ENCODE measurements at places on chromosomes 2 and 18. TPM values are rescaled to one million over a fixed set of nuclear protein-coding genes. Genes with fewer than 3 reads are reported as not detected.

Gene LDLRAD4
- 0.97 TPM for total RNA-seq

GRCh38 chr18:49645841-49646351 lies 84.0 kb downstream of the LIPG start:
- DNase-seq: peak; percentile 41

DNA sequence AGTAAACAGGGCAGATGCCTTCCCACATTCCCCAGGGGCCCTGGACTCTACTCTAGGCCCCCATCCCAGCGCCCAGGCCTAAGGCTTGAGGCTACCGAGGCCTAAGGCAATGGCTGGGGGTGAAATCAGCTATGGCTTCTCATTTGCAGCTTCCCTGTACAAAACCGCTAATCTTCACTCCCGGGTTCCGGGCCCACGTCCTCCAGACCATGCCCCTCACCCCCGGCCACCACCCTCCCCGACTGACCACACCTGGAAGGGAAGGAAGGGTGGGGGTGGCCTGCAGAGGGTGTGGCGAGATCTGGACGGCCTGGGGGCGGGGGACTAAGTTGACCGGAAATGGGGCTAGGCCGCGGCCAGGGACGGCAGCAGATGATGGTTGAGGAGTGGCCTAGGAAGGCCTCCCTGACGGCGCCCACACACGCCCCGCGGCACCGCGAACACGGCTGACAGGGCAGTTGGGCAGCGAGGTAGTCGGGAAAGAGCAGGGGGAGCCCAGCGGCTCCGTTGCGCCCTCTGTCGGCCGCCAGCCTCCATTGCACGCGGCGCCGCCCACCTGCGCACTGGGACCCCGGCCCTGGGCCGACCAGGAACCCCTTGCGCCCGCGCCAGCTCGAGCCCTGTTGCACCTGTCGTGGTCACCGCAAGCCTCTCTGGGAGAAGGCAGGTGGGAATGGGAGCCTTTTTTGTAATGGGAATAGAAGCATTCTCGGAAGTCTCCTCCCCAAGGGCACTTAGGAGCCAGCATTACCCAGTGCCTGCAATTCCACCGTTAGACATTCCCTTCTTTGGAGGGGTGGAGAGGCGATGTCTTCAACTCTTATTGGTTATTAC lies 117.1 kb upstream of the STPG4 start:
- peak; percentile 72 for DNase-seq

Gene FLACC1
- 0.64 TPM for total RNA-seq

Gene SCN7A
- total RNA-seq: 0.32 TPM

DNA sequence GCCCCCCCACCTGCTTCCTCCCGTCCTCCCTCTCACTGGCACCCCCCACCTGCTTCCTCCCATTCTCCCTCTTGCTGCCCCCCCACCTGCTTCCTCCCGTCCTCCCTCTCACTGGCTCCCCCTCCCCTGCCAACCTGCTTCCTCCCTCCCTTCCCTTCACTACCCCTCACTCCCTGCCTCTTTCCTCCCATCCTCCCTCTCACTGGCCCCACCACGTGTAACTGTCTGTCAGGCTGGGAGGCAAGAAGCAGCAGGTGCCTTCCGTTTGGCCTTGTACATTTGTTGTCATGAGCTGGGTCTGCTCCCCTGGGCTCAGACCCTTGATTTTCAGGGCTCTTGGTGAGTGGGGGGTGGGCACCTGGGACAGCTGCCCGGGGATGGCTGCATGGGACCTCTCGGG lies 19.1 kb downstream of the RTP5 start:
- DNase-seq: no peak

- DNase-seq: no peak
Measured at GRCh38 chr2:216261042-216261537, 111.2 kb downstream of the MARCHF4 start.

- DNase-seq: peak; percentile 54
Measured at GRCh38 chr2:216648105-216648504, 14.9 kb downstream of the IGFBP2 start.

DNA sequence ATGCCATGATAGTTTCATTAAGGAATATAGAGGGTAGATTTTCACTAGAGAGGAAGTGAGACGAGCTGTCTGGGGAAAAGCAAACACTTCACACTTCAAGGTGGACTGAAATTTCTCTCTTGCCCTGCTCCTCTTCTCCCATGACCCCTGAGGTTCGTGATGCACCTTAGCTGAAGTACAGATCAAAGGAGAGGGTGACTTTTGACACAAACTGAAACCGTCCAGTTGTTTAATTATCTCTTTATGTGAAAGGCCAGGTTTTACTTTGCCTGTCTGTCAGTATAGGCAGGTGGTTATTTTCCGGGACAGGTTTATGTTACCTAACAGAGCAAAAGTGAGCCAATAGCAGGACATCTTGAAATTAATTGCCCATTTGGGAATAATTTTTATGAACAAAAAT lies 41.0 kb upstream of the FOXI3 start:
- DNase-seq: no peak

DNA sequence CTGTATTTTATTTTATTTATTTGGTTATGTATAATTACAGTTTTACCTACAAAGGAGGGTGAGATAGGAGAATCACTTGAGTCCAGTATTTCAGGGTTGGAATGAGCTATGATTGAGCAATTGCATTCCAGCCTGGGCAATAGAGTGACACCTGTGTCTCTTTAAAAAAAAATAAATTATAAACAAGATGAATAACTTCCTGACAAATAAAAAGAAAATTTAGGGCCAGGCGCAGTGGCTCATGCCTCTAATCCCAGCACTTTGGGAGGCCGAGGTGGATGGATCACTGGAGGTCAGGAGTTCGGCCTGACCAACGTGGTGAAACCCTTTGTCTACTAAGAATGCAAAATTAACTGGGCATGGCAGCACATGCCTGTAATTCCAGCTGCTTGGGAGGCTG lies 17.3 kb downstream of the MTA3 start:
- no peak for DNase-seq

Gene IL1F10
- not detected for total RNA-seq

Gene SCN9A
- 72.1 TPM for total RNA-seq

Gene MC4R
- not detected for total RNA-seq

GRCh38 chr2:42882756-42883155 lies 90.4 kb upstream of the HAAO start:
- DNase-seq: no peak

Gene CHRND
- total RNA-seq: not detected

Gene POMC
- 0.32 TPM for total RNA-seq

DNA sequence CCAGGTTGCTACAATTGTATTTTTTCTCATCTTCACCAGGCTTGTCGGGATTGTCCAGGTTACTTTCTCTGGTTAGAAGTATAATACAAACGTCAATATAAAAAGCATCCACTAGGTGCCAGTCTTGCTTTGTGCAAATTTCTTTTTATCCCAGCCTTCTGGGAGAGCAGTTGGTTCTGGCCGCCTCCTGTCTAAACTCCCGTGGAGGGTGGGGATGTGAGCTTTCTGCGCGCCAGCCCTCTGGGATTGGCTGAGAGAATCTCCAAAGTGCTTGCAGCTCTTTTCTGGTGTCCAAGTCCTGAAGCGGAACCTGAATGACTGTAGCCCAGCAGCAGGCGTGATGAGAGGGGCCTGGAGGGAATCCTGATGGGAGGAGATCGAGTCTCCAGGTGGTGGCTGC lies 22.4 kb upstream of the TOGARAM2 start:
- DNase-seq: peak; percentile 79

DNA sequence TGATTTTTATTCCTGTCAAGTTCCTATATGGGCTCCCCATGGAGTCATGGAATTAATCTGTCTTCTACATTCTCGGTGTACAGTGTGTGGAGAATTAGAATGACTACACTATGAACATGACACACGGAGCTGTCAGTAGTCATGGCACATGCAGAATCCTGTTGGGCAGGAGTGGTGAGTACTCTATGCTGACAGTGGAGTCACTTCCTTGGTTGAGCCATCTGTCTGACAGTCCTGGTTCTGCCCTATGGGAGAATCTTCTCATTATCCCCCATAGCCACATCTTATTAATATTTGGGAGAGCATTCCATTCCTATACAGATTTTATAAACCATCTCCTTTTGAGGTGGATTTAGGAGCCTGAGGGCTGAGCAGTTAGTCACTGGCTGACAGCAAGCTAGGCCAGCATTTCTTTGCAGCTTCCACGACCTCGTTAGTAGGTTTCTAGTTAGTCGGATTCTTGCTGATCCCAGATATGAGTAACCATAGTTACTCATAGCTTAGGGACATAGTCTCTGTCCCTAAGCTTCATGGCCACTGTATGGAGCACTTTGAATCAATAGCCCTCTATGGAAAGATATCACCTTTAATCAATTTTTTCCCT lies 90.6 kb downstream of the MDH1 start:
- no peak for DNase-seq

DNA sequence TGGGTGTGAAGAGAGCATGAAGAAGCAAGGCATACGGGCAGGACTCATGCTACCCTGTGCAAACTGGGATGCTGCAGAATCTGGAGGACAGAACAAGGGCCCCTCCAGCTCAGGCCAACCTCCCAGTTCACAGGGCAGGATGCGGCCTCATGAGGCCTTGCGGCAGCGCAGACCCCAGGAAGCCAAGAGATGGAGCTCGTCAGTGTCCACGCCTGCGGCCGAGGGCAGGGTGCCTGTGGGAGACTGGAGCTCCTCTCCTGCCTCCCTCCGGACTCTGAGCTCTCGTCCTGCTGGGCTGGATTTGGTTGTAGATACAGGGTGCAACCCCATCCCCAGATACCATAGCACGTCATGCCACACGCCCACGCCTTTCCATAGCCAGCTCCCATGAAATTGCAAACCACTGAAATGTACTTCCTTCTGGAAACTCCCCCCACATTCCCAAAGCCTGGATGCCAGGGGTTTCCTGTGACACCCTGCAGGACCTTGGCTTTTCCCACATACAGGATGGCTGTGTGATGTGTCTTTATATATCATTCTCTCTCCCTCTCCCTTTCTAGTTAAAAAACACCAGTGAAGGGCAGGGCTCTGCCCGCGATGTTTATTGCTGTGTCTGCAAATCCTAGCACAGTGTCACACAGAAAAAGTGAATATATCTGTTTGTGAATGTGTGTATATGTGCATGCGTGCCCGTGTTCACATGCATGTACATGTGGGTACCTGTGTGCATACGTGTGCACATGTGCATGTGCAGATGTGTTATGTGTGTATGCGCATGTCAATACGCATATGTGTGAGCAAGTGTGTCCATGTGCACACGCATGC lies 12.3 kb upstream of the SNTG2 start:
- DNase-seq: no peak

DNA sequence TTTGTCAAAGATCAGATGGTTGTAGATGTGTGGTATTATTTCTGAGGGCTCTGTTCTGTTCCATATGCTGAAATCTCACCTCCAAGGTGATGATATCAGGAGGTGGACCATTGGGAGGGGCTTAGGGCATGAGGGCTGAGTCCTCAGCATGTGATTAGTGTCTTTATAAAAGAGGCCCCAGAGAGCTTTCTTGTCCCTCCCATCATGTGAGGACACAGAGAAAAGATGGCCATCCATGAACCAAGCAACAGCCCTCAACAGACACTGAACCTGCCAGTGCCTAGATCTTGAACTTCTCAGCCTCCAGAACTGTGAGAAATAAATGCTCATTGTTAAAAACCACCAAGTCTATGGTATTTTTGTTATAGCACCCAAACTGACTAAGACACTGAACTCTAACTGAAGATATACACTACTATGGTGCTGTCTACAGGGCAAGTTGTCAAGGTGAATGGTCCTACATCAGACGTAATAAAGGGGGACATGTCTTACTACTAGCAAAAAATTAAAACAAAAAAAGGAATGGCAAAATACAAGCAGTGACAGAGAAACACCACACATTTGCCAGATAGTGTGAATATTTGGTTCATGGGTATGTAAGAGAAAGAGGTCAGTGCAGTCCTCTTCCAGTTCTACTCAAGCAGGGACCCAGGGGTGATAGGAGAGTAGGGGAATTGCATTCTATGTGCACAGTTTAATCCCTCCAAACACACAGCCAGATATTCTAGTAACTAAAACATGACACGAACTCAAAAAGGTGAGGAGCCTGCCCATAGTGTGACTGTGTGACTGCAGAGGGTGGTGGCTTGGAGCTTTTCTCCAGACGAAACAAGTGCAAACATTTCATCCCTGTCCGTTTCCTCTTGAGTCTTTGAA lies 164.4 kb upstream of the MYCN start:
- no peak for DNase-seq

DNA sequence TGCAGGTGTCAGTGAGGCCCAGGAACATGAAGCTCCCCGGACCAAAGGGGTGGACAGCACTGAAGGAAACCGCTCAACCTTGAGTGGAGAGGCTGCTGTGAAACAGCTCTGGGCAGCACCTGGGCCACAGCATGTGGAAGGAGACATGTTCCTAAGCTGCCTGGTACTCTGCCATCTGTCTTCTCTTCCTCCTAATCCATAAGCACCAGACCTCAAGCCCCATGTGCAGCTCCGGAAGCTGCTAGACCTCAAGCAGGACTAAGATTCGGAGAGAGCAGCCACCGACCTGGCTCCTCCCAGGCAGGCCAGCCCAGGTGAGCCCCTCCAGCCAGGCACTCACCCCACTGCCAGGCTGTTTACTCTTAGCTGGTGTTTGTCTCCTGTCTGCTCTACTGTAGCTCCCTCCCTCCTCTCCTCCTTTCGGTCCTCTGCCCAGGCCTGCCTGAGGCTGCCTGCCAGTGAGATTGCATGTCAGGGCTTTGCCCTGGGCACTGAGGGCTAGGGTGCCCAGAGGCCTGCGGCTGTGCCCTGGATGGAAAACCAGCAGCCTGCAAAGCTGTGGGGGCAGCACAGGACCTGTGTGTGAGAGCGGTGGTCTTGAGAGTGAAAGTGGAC lies 53.7 kb downstream of the BCL11A start:
- no peak for DNase-seq

GRCh38 chr2:46812361-46813019 lies 103.1 kb downstream of the MCFD2 start:
- peak; percentile 87 for DNase-seq

DNA sequence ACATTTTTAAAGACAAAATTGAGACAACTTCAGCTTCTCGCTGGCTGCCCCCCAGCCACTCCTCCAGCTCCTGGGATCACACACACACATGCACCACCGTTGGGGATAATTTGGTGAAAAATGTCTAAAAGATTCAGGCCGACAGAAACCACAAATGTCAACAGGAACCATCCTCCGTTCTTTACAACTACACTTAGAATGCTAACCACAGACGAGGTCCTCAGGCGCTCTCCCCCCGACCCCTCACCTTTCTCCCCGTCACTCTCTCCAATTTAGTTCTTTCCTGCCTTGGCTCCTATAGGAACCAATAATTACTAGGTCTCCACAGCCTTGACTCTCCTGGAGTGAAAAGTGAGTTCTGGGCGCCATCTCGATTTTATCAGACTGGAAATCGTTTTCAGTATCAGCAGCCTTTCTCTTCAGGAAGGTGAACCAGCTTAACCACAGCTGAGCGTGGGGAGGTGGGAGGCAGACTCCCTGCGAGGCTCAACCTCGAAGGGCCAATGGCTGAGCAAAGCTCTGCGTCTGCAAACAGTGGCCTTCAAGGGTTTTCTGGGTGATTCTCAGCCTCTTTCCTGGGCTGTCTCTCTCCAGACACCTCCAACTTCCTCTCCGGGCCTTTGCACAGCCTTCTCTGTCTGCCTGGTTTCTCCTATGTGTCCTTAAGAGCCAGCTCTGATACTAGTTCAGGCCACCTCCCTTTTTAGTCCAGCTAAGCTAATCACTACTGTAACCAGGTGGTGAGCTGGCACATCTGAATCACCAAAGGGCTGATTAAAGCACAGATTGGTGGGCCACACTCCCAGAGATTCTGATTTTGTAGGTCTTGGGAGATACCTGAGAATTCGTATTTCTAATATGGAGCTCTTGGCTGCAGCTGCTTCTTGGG lies 115.7 kb upstream of the COPS8 start:
- DNase-seq: no peak

Gene GPR35
- total RNA-seq: 0.32 TPM

Gene GAL3ST2
- 0.43 TPM for total RNA-seq

GRCh38 chr2:43333656-43334144 lies 107.3 kb upstream of the ZFP36L2 start:
- DNase-seq: peak; percentile 89
